ENCODE measurements at places on chromosomes 1 and 21.

- DNase-seq = no peak
These were observed 254.0 kb upstream of the POU3F1 start for GRCh38 chr1:38300616-38301015.

DNA sequence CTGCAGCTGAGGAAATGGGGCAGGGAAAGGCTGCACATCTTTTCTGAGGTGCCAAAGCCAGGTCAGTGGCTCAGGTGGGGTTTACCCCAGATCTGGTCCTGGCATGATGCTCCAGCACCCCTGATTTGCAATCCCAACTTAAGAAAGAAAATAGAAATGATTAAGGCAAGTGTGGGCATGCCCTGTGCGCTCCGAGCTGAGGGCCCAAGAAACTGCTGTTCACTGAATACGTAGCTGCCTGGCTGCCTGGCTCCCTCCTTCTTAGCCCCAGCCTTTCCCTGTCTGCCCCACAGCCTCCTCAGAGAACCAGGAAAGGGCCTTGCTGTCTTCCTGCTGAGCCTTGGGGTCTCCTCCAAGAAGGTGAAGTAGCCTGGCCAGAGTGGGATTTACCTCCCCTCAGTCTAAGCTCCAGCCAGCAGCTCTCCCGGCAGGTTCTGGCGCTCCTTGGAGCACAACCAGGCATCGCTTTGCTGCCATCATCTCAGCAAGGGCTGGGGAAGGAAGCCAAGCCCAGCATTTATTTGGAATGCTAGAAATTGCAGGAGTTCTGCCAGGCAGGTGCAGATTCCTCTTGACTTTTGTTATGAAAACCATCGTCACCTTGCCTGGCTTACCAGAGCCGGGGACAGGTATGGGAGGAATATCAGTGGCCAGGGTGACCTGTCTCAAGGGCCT, 51.3 kb upstream of the SELENON start:
- DNase-seq = peak; percentile 81

DNA sequence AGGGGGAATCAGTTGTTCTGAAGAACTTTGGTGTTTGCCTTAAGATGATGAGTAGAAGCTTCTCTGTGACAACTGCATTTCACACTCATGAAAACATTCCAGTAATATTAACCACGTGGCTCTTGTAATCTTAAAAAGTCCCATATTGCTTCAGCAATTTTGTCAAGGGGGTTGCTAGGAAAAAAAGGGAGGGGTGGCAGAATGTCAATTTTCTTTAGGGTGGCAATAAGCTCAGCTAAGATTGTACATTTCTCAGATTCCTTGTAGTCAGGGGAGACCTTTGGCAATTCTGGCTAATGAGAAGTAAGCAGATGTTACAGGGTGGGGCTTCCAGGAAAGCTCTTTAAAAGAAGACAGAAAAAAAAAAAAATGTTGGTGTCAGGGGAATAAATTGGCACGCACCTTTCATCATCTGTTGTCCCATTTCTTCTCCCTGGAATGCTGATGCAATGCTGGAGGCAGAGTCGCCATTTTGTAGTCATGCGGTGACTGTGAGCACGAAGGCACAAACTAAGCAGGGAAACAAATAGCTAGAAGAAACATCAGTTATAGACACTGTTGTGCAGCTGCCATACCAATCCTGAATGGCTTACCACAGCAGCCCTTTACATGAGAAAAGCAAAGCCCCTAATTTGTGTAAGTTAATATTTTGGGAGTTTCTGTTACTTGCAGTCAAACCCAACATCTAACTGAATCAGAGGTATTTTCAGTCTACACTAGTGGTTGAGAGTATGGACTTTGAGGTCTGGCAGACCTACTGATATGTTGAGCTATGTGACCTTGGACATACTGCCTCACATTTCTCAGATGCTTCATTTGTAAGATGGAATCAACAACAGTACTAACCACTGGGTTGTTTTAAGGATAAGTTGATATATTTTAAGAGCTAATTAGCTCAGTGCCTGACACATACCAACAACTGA, 56.1 kb upstream of the MRPS6 start:
- peak; percentile 72 for DNase-seq

DNA sequence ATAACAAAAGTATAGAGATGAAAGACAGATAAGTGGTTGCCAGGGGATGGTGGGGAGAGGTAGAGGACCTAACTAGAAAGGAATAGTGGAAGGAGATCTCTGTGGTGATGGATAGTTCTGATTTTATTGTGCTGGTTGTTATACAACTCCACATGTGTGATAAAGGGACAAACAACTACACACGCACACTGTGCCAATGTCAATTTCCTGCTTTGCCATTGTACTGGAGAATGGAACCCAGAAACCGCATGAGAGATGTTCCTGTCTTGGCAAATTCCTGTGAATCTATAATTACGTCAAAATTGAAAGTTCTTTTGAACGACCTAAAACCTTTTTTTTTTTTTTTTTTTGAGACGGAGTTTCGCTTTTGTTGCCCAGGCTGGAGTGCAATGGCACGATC, 11.0 kb downstream of the TNFRSF9 start:
- DNase-seq = no peak

- no peak for DNase-seq
These were observed 7.5 kb downstream of the SDC3 start for GRCh38 chr1:30900931-30901560.

- peak; percentile 58 for DNase-seq
These were observed 17.3 kb downstream of the NOC2L start for GRCh38 chr1:941588-942383.

GRCh38 chr1:113940365-113941244, 11.5 kb downstream of the HIPK1 start:
- no peak for DNase-seq
